ENCODE measurements at places on chromosomes 2 and 18.
A peak's percentile ranks its signal among the peaks of the same experiment; 100 is the strongest.

- no peak for DNase-seq
Observed at GRCh38 chr18:22926454-22926853, 6.7 kb upstream of the RBBP8 start.

GRCh38 chr2:13193075-13193474 is 476.3 kb downstream of the TRIB2 start:
- DNase-seq = no peak

DNA sequence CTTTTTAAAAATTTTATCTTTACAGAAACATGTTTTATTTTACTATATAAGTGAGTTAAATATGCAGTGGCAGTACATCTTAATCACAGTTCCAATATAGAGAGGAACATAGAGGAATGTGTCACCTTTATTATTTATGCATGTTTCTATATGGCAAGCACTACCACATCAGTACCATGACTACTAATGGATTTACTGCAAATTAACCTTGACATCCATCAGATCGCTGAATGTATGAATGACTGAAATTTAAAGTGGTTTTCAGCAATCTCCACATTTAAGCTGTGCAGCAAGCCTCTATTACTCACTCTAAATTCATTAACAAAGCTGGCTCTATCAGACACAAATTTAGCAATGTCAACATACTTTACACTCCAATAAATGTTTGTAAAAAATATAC is 790.6 kb downstream of the NRXN1 start:
- DNase-seq = no peak

GRCh38 chr2:40803900-40804299 is 352.0 kb upstream of the SLC8A1 start:
- DNase-seq = no peak

GRCh38 chr2:140643761-140644187 is 1487.0 kb downstream of the LRP1B start:
- no peak for DNase-seq

- DNase-seq = no peak
Observed at GRCh38 chr2:47061944-47062678, 93.0 kb downstream of the STPG4 start.

DNA sequence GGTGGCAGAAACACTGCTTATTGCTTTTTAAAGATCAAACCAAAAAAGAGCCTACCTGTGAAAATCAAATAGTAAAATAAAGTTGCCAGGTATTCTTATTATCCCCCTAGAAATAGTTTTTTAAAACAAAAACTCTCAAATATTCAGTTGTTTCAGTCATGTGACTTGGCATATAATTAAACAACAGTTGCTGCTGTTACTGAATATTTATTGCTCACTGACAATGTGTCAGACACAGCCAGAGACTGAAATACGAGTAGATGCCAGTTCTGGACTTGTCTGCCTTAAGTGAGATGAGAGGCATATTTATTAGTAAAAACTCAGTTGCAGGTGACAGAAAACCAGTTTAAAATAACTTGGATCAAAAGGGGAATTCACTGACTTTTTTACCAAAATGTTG is 106.0 kb upstream of the RAB12 start:
- DNase-seq = no peak

- no peak for DNase-seq
Observed at GRCh38 chr2:235493775-235494715, at the start of gene AGAP1. Gene AGAP1, plus strand, starts transcription at chr2:235494043.

GRCh38 chr2:178128836-178129630 is 16.8 kb downstream of the RBM45 start:
- DNase-seq = no peak

GRCh38 chr18:48621815-48622555 is 83.2 kb downstream of the CTIF start:
- no peak for DNase-seq

DNA sequence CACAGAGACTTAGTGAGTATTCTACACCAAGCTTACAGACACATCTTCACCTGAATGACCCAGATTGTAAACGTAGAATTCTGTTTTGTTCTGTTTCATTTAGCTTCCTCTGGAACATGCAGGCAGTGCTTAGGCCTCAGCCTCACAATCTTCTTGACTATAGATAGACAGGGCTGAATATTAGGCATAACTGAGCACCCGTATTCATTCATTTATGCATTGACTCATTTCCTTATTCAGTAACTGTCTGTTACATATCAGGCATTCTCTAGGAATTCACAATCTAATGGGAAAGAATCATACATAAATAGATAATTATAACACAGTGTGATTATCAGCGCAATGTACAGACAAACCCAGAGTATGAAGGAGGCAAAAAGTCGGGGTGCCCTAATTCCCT is 124.9 kb upstream of the ETAA1 start:
- DNase-seq = no peak

DNA sequence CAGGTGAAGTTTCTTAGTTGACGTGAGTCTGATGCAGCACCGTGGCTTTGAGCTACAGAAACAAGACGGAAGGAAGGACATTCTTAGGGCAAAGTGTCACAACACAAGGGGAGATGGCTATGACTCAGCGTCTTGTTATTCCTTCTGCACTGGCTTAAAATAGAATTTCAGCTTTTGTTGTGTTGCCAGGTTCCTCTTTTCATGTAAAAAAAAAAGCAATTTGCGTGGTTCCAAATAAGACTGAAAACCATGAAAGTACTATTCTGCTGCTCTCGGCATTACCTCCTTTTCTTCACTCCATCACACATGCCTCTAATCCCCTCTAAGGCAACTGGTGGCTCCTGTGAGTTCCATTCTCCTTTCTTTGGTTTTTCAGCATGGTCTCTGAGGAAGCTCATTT is 150.1 kb downstream of the ANTXR1 start:
- DNase-seq = peak; percentile 53

GRCh38 chr2:241603686-241604085 is 33.3 kb downstream of the THAP4 start:
- no peak for DNase-seq
